Gastrocnemius medialis (tissue), 4 donors: ENCODE measurements at places on chromosomes 6 and 20. TPM values are rescaled to one million over a fixed set of nuclear protein-coding genes. Genes with fewer than 3 reads are reported as not detected.

The GPSM3 gene
- 2.9 TPM for total RNA-seq

DNA sequence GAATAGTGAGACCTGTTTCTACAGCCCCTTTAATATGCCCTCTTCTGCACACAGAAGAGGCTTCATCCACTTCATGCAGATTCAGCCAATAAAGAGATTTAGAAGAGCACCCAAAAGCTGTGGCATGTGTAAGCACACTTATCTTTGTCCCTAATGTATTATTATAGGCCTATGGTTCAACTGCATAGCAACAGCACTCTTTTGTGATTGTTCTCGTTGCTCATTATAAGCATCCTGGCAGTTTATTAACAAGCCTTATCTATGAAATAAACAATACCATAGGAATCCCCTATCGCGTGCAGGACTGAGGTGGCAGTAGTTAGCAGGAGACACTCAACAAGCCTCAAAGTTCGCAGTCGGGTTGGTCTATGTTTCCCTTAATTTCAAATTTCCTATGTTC is 138.5 kb upstream of the BEND6 start:
- no peak for DNase-seq
- H3K27ac ChIP-seq, result peak overlapping the region; percentile 71
- no peaks in the 10 kb centered on the region for H3K36me3 ChIP-seq
- H3K27me3 ChIP-seq, result no peaks in the 10 kb centered on the region
- no peak overlapping the region for H3K4me3 ChIP-seq

DNA sequence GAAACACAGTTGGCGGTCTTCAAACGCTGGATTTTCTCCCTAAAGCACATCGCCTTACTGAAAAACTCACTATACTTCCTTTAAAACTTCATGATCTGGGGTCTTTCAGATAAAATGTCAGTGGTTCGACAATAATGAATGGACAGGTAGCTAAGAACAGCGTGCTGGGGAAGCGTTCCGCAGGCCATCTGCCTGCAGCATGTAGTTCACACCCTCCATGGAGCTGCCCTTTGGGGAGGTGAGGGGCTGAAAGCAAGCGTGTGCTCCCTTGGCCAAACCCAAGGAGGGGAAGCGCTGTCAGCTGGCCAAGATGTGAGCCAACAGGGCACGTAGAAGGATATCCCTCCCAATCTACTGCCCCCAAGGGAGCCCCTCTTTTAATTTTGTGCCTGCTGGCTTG is 20.8 kb downstream of the MYLK4 start:
- H3K4me3 ChIP-seq, result no peak overlapping the region
- no peak for DNase-seq
- no peak overlapping the region for H3K27ac ChIP-seq
- H3K4me1 ChIP-seq, result peaks cover 36% of the 10 kb centered on the region
- no peaks in the 10 kb centered on the region for H3K36me3 ChIP-seq
- H3K27me3 ChIP-seq, result no peaks in the 10 kb centered on the region

- no peaks in the 10 kb centered on the region for H3K27me3 ChIP-seq
- H3K4me3 ChIP-seq, result no peak overlapping the region
- H3K4me1 ChIP-seq, result peaks cover 7% of the 10 kb centered on the region
Observed at GRCh38 chr6:31907158-31907813, 5.4 kb upstream of the ZBTB12 start.

The LY6G6F gene
- not detected for total RNA-seq

- H3K4me3 ChIP-seq, result no peak overlapping the region
- DNase-seq, result no peak
- H3K27me3 ChIP-seq, result no peaks in the 10 kb centered on the region
- no peak overlapping the region for H3K27ac ChIP-seq
- H3K4me1 ChIP-seq, result no peaks in the 10 kb centered on the region
- H3K36me3 ChIP-seq, result no peaks in the 10 kb centered on the region
Observed at GRCh38 chr20:17014217-17014616, 212.6 kb upstream of the PCSK2 start.

The SAYSD1 gene
- 12.2 TPM for total RNA-seq

- no peaks in the 10 kb centered on the region for H3K36me3 ChIP-seq
- peaks cover 4% of the 10 kb centered on the region for H3K4me1 ChIP-seq
- no peak overlapping the region for H3K4me3 ChIP-seq
- H3K27ac ChIP-seq, result no peak overlapping the region
Observed at GRCh38 chr6:138805016-138805765, 9.3 kb downstream of the ECT2L start.

DNA sequence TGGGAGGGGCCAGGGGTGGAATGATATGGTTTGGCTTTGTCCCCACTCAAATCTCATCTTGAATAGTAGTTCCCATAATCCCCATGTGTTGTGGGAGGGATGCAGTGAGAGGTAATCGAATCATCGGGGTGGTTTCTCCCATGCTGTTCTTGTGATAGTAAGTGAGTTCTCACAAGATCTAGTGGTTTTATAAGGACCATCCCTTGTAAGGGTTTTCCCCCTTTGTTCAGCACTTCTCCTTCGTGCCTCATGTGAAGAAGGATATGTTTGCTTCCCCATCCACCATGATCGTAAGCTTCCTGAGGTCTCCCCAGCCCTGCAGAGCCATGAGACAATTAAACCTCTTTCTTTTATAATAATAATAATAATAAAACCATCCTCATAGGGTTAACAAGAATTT is 88.8 kb upstream of the PRND start:
- H3K27ac ChIP-seq, result no peak overlapping the region
- no peaks in the 10 kb centered on the region for H3K27me3 ChIP-seq
- no peak overlapping the region for H3K4me3 ChIP-seq
- no peaks in the 10 kb centered on the region for H3K4me1 ChIP-seq
- H3K36me3 ChIP-seq, result no peaks in the 10 kb centered on the region

The PRPH2 gene
- total RNA-seq, result 3.0 TPM

GRCh38 chr20:2402271-2402980 is 21.7 kb downstream of the TGM6 start:
- no peak overlapping the region for H3K4me3 ChIP-seq
- H3K4me1 ChIP-seq, result no peaks in the 10 kb centered on the region
- no peaks in the 10 kb centered on the region for H3K27me3 ChIP-seq
- H3K36me3 ChIP-seq, result no peaks in the 10 kb centered on the region

DNA sequence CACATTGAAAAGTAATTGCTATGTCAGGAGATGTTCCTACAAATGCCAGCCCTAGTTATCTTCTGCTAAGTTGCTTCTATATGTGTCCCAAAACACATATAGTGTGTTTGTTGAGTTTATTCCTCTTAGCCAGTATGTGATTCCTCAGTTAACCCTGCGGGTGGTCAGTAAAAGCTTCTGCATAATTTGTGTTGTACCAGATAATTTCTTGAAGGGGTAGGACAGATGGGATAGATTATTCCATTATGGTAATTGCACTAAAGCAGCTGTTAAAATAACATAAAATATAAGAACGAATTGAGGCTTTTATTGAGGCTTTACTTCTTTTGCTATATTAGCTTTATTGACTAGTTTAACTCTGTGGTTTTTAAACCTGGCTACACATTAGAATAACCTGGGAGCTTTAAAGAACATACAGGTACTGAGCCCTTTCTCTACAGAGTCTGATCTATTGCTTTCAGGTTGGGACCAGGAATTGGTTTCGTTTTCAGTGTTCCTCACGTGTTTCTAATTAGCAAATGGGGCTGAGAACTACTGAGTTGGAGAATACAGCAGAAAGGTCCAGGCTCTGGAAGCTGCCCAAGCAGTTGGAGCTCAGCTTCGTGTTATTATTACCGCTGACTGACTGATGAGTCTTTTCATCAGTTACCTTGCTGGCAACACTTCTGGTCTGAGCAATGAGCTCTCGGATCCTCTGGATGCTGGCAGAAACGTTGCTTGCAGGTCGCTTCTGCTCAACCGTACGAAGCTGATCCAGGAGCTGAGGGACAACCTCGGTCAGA is 56.9 kb downstream of the FAM229B start:
- H3K27ac ChIP-seq, result no peak overlapping the region
- no peak for DNase-seq
- no peak overlapping the region for H3K4me3 ChIP-seq
- H3K36me3 ChIP-seq, result no peaks in the 10 kb centered on the region
- H3K27me3 ChIP-seq, result no peaks in the 10 kb centered on the region

The ULBP3 gene
- total RNA-seq, result not detected

- no peak overlapping the region for H3K27ac ChIP-seq
- no peaks in the 10 kb centered on the region for H3K36me3 ChIP-seq
- no peaks in the 10 kb centered on the region for H3K27me3 ChIP-seq
- H3K4me3 ChIP-seq, result no peak overlapping the region
- peaks cover 9% of the 10 kb centered on the region for H3K4me1 ChIP-seq
Observed at GRCh38 chr6:90256698-90257485, 39.8 kb downstream of the BACH2 start.

GRCh38 chr20:46388201-46388836 is 18.1 kb downstream of the ELMO2 start:
- no peak for DNase-seq
- no peaks in the 10 kb centered on the region for H3K36me3 ChIP-seq
- no peak overlapping the region for H3K4me3 ChIP-seq
- H3K27me3 ChIP-seq, result no peaks in the 10 kb centered on the region

DNA sequence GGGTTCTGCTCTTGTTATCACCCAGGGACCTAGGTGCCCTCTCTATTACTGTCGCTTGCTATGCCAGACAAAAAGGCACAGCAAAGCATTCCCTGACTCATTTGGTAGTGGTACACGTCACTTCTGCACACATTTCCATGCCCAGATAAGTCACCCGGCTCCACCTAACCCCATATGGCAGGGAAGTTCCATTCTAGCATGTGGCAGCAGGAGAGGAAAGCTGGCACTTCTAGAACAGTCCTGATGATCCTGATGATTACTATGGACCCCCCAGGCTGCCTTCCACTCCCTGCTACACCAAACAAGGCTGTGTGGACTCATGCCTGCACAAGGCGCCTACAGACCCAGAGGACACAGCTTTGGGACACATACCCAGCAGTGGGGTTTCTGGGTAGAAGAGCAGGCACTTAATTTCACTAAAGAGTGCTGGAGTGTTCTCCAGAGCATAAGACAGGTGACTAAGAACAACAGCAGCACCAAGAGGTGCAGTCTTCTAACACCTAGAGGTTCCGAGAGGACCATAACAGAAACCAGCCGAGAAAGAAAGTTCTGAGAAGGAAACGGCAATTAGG is 53.5 kb upstream of the NELFCD start:
- H3K4me3 ChIP-seq, result no peak overlapping the region
- DNase-seq, result no peak
- no peaks in the 10 kb centered on the region for H3K27me3 ChIP-seq
- H3K4me1 ChIP-seq, result peaks cover 6% of the 10 kb centered on the region

GRCh38 chr6:12408752-12409151 is 118.6 kb downstream of the EDN1 start:
- no peak for DNase-seq
- peak overlapping the region; percentile 40 for H3K27ac ChIP-seq
- H3K36me3 ChIP-seq, result no peaks in the 10 kb centered on the region
- no peaks in the 10 kb centered on the region for H3K4me1 ChIP-seq

DNA sequence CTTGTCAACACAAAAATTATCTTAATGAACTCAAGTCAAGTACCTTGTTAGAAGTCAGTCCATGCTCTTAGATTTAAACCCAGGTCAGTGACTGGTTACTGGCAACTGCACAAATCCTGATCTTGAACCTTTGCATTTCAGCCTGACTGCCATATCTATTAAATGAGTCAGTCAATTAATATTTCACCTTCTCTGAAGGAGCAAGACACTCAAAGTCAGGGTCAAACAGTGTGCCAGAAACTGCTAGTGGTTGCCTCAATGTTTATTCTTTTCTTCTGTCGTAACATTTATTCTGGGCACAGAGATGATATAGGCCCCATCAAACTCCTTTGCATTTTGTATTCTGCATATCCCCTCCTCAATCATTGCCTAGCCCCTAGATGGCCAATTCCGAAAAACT is 193.9 kb upstream of the MOCS1 start:
- no peaks in the 10 kb centered on the region for H3K4me1 ChIP-seq
- no peaks in the 10 kb centered on the region for H3K36me3 ChIP-seq
- no peak overlapping the region for H3K27ac ChIP-seq
- no peak overlapping the region for H3K4me3 ChIP-seq
- DNase-seq, result no peak

DNA sequence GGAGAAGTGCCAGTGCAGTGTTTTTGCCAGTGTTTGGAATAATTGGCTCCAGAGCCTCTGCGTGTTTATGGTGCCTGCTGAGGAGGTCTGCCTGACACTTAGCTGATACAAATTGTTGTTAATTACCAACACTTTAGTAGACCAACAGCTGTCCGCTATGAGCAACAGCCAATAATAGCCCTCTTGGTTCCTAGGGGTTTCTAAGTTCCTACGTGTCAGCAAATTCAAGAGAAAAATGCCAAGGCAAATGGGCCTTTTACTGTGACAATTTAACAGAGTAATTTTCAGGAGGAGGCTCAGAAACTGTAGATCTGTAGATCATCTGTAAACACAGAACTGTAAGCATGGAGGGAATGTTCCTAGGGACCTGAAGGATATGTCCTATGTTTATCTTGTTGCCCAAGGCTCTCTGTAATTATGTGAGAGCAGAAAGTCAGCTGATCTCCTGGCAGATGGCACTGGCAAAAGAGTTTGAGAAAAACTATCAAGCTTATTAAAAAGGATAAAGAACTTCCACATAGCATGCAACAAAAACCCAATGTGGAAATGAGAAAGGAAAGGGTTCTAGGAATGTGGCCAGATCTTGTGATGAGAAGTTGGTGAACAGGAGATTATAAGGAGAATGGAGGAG is 157.7 kb downstream of the GJA1 start:
- no peak overlapping the region for H3K4me3 ChIP-seq
- peaks cover 4% of the 10 kb centered on the region for H3K4me1 ChIP-seq
- H3K36me3 ChIP-seq, result no peaks in the 10 kb centered on the region
- DNase-seq, result no peak
- no peak overlapping the region for H3K27ac ChIP-seq
- H3K27me3 ChIP-seq, result no peaks in the 10 kb centered on the region
